ENCODE measurements at places on chromosomes 2 and 18.

- no peak for DNase-seq
Measured at GRCh38 chr2:235302263-235302662, 191.6 kb upstream of the AGAP1 start.

- no peak for DNase-seq
Measured at GRCh38 chr2:120660771-120661459, 74.8 kb upstream of the GLI2 start.

GRCh38 chr2:231362555-231363184 is 32.8 kb upstream of the B3GNT7 start:
- DNase-seq: no peak

GRCh38 chr2:61238219-61239012 is 76.4 kb downstream of the C2orf74 start:
- peak; percentile 63 for DNase-seq

DNA sequence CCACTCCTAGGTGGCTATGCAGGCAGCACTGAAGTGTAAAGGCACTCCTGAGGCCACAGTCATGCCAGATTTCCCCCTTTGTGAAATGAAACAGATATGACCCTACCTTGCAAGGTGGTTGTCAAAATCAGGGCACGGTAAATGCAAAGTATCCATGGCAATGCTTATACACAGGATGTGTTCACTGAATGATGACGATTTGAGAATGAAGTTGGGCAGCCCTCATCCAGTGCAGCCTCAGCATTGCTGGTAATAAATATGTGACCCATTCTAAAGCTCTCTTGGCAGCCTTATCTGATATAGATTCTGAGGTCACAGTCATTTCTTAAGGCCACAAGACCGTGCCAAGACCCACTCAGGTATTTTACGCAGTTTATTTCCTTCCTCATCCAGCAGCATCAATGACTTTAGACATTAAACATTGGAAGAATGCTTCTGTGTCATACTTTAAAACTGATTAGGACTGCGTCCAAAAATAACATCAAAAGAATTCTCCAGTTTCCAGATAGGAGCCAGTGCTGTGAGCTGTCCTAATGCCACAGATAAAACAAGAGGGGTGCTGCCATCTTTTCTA is 125.5 kb upstream of the SERTAD2 start:
- no peak for DNase-seq

DNA sequence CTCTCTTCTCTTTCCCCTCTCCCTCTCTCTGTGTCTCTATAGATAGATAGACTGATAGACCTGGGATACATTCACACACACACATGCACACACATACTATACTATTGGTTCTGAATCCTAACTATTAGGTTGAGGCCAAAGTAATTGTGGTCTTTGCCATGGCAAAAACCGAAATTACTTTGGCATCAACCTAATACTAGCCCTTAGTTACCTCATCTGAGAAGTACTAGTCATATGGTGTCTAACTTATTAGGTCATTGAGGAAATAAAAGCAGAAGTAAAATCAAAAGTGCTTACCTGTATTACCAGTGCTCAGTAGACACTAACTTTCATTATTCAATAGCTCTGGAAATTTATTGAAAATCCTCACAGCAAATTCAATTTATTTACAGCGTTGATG is 451.5 kb downstream of the EPHA4 start:
- no peak for DNase-seq

GRCh38 chr2:191512216-191512835 is 165.6 kb upstream of the NABP1 start:
- no peak for DNase-seq

- no peak for DNase-seq
Measured at GRCh38 chr2:181054256-181054655, 73.9 kb downstream of the UBE2E3 start.

DNA sequence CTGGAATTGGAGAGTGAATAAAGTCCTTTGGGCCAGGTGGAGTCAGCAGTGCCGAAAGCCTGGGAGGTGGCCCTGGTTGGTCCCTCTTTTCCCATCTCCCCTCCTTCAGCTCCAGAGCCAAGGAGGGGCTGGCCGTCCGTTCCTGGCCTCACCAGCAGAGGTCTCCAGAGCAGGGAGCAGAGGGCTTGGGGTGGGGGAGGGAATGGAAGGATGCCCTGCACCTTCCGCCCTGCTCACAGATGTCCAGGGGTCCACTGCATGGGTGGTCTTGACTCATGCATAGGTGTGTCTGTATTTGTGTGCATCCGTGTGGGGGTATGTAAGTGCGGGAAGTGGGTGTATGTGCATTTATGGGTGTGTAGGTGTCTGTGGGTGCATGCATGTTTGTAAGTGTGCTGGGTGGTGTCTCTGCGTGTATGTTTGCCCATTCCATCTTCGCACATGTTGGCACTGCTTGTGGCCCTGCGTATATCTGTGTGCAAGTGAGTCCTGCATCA is 201.8 kb downstream of the ZFP36L2 start:
- peak; percentile 12 for DNase-seq

GRCh38 chr2:111191877-111192276 is 71.2 kb downstream of the BCL2L11 start:
- no peak for DNase-seq

DNA sequence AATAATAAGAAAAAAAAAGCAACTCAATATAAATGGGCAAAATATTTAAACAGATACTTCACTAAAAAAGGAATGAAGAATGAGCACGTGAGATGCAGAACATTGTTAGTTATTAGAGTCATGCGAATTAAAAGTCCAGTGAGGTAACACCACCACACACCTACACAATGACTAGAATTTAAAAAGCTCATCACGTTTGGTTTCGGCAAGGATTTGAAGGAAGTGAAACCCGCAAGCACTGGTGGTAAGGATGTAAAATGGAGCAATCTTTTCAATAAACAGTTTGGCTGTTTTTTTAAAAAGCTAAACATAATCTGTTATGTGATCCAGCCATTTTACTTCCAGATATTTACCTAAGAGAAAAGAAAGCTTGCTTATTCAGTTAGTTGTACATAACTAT is 1181.6 kb upstream of the CELF4 start:
- no peak for DNase-seq

- DNase-seq: no peak
Measured at GRCh38 chr2:37263839-37264238, 32.4 kb downstream of the NDUFAF7 start.

- peak; percentile 48 for DNase-seq
Measured at GRCh38 chr18:54946149-54946581, 13.1 kb downstream of the CCDC68 start.

GRCh38 chr2:225122583-225123486 is 80.6 kb upstream of the DOCK10 start:
- no peak for DNase-seq
